ENCODE measurements at places on chromosomes 3 and 15. TPM values are rescaled to one million over a fixed set of nuclear protein-coding genes. Genes with fewer than 3 reads are reported as not detected.

GLDN gene
- total RNA-seq = 0.62 TPM

RHO gene
- total RNA-seq = not detected

KNG1 gene
- not detected for total RNA-seq

NR1D2 gene
- total RNA-seq = 2.5 TPM

CCDC13 gene
- total RNA-seq = not detected

IL12A gene
- total RNA-seq = 0.87 TPM

PHLDB2 gene
- total RNA-seq = 0.94 TPM
